Type B pancreatic cell (in vitro differentiated cells): ENCODE measurements at places on chromosomes 4 and X. TPM values are rescaled to one million over a fixed set of nuclear protein-coding genes. Genes with fewer than 3 reads are reported as not detected.

Gene ITM2A
- 4.1 and 5.9 TPM in 2 replicates for total RNA-seq

Gene TRAM1L1
- total RNA-seq = 5.6 and 8.9 TPM in 2 replicates

Gene TLR8
- not detected in 2 replicates for total RNA-seq

Gene CCDC110
- 0.21 and 0.94 TPM in 2 replicates for total RNA-seq

Gene HGFAC
- 1.2 and 2.4 TPM in 2 replicates for total RNA-seq

Gene CXCL8
- total RNA-seq = 2.7 and 3.3 TPM in 2 replicates

Gene RHOXF2
- total RNA-seq = not detected in 2 replicates

GRCh38 chr4:162700815-162701361 is 465.8 kb downstream of the NAF1 start:
- H3K4me1 ChIP-seq = no peaks in the 10 kb centered on the region
- H3K27me3 ChIP-seq = no peaks in the 10 kb centered on the region
- H3K36me3 ChIP-seq = no peaks in the 10 kb centered on the region
- no peak overlapping the region for H3K27ac ChIP-seq
- DNase-seq = no peak

DNA sequence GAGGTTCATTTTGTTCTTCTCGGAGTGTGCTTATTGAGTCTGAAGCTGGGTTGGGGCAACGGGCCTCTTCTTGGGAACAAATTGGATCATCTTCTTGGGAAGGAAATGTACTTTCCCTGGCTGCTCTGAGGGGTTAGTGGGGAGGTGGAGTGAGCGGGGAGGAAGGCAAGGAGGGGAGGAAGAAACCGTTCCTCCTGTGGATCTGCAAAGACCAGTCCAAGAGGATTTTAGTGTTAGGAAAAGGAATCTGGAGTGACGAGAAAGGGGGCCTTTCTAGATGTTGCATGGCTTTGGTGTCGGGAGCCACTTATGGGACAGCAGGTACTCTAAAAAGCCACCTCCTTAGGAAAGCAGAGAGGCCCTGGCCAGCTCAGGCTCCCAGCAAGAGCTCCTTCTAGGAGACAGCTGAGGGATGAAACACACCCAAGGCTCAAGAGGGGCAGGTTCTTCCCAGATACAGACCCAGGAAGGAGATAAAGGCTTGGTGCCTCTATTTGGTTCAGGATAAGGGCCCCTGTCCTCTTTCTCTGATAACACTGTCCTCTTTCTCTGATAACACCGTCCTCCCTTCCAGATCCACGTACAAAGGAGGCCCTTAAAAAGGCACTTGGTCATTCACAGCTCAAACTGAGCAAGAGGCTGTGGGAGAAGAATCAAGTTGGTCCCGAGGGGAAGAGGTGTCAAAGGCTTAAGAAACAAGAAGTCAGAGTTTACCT is 451 bp downstream of the SOD3 start:
- peak overlapping the region; percentile 75 for H3K4me3 ChIP-seq
- peaks cover 20% of the 10 kb centered on the region for H3K4me1 ChIP-seq
- no peak for DNase-seq
- H3K27me3 ChIP-seq = peaks cover 51% of the 10 kb centered on the region
- no peaks in the 10 kb centered on the region for H3K36me3 ChIP-seq
- peak overlapping the region; percentile 17 for H3K27ac ChIP-seq

DNA sequence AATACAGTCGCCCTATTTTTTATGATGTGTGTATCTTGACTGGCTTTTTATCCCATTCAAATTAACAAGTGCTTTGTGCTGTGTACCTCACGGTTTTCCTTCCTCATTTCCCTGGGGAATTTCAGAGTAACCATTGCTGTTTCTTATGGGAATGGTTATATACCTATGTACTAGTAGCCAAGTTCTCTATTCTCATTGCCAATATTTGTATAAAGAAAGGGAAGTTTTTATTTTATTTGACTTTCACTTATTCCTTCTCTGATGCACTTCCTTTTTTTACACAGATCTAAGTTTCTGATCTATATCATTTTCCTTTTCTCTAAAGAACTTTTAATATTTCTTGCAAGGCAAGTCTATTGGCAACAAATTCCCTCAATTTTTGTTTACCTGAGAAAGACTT is 181.3 kb downstream of the SOWAHB start:
- peaks cover 9% of the 10 kb centered on the region for H3K36me3 ChIP-seq
- H3K27me3 ChIP-seq = no peaks in the 10 kb centered on the region
- no peak overlapping the region for H3K27ac ChIP-seq

DNA sequence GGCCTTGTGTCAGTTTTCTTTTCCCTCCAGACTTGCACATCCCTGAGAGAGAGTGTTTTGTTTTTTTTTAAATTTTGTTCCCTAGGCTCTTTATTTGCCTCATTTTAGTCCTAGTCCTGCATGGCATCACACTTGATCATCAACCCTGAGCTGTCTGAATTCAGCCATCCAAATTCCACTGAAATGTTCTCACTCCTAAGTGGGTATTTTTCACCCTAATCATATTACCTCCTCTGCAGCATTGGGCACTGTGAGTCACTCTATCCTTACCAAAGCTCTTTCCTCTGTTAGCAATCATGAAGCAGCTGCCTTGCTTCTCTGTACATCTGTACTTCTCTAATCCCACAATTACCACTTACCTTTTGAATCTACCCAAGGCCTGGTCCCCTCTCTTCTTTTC is 356.6 kb upstream of the MAGEB2 start:
- no peak for DNase-seq
- H3K27ac ChIP-seq = no peak overlapping the region
- H3K4me1 ChIP-seq = no peaks in the 10 kb centered on the region
- no peak overlapping the region for H3K4me3 ChIP-seq

DNA sequence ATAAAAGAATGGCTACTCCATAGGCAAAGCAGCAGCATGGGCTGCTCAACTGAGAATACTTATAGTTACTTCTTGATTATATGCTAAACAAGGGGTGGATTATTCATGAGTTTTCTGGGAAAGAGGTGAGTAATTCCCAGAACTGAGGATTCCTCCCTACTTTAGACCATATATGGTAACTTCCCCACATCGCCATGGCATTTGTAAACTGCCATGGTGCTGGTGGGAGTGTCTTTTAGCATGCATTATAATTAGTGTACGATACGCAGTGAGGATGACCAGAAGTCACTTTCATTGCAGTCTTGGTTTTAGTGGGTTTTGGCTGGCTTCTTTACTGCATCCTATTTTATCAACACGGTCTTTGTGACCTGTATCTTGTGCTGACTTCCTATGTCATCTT is 141.5 kb downstream of the MAGEB17 start:
- no peaks in the 10 kb centered on the region for H3K27me3 ChIP-seq
- H3K4me3 ChIP-seq = no peak overlapping the region

DNA sequence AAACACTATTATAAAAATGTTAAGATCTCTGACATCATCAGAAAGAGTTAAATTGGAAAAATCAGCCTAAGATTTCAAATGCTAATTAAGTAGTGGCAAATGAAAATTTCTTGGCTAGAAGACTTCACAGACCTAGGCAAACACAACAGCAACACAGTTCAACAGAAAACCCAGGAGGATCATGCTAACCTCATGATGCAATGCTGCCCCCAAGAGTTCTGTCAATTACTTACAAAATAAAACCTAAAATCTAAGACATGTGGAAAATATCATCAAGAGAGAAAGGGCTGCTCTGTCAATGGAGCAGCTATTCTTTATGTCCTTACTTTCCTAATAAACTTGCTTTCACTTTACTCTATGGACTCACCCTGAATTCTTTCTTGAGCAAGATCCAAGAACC is 21.0 kb downstream of the S100G start:
- peaks cover 11% of the 10 kb centered on the region for H3K4me1 ChIP-seq
- peaks cover 30% of the 10 kb centered on the region for H3K36me3 ChIP-seq
- H3K27me3 ChIP-seq = no peaks in the 10 kb centered on the region
- DNase-seq = no peak
- no peak overlapping the region for H3K27ac ChIP-seq

DNA sequence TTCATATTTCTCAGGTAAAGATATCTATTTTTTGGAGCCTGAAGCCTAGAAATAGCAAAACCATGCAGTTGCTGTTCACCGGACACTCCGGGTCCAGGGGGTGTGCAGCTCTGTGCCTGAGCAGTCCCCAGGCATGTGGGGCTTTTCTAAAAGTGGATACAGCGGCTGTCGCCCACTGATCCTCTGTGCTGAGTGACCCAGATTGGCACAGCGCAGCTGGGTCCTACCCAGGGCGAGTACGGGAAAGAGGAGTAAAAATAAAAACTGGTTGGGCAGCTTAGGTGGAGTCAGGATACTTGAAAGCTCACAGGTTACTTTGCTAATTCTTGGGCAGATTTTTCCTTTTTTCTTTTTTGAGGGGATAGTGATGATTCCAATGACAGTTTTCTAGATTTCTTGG is 118.8 kb downstream of the UCHL1 start:
- H3K27me3 ChIP-seq = no peaks in the 10 kb centered on the region
- DNase-seq = no peak
- peaks cover 16% of the 10 kb centered on the region for H3K36me3 ChIP-seq

GRCh38 chr4:184514121-184514988 is 40.0 kb upstream of the IRF2 start:
- peaks cover 8% of the 10 kb centered on the region for H3K27me3 ChIP-seq
- no peaks in the 10 kb centered on the region for H3K4me1 ChIP-seq
- H3K36me3 ChIP-seq = no peaks in the 10 kb centered on the region

- H3K4me3 ChIP-seq = no peak overlapping the region
- H3K4me1 ChIP-seq = no peaks in the 10 kb centered on the region
- H3K27me3 ChIP-seq = no peaks in the 10 kb centered on the region
- no peak for DNase-seq
- H3K36me3 ChIP-seq = no peaks in the 10 kb centered on the region
These were observed 65.3 kb upstream of the DHRSX start for GRCh38 chrX:2566055-2566454.

GRCh38 chrX:151984328-151984727 is 9.9 kb upstream of the GABRE start:
- H3K36me3 ChIP-seq = no peaks in the 10 kb centered on the region
- H3K4me3 ChIP-seq = no peak overlapping the region
- no peak for DNase-seq

- H3K4me3 ChIP-seq = peak overlapping the region; percentile 51
- H3K27ac ChIP-seq = no peak overlapping the region
- no peak for DNase-seq
- no peaks in the 10 kb centered on the region for H3K27me3 ChIP-seq
- H3K4me1 ChIP-seq = no peaks in the 10 kb centered on the region
These were observed 85.7 kb upstream of the TENT5D start for GRCh38 chrX:80334583-80334982.

GRCh38 chrX:149829751-149830191 is 48.0 kb downstream of the MAGEA9 start:
- H3K27me3 ChIP-seq = peaks cover 4% of the 10 kb centered on the region
- DNase-seq = no peak
- H3K36me3 ChIP-seq = no peaks in the 10 kb centered on the region
- H3K27ac ChIP-seq = peak overlapping the region; percentile 82

DNA sequence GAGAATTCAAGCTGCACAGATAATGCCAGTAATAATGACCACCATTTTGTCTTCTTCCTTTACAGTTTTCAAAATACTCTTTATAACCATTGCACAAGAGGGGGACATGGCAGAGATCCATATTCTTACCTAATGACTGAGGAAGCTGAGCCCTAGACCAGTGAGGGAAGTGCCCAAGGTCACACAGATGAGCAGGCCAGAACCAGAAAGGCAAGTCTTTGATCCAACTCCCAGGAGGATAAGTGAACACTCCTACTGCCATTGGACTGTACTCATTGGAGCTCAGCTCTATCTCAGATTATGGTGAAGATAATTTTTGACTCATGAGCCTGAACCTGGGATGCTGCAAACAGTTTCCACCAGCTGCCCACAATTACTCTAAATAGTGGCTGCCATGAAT is 28.6 kb downstream of the AMER1 start:
- H3K27me3 ChIP-seq = no peaks in the 10 kb centered on the region
- no peak overlapping the region for H3K4me3 ChIP-seq
- H3K36me3 ChIP-seq = no peaks in the 10 kb centered on the region
- H3K4me1 ChIP-seq = no peaks in the 10 kb centered on the region
- H3K27ac ChIP-seq = no peak overlapping the region
